ENCODE measurements at places on chromosomes 16 and 17.

DNA sequence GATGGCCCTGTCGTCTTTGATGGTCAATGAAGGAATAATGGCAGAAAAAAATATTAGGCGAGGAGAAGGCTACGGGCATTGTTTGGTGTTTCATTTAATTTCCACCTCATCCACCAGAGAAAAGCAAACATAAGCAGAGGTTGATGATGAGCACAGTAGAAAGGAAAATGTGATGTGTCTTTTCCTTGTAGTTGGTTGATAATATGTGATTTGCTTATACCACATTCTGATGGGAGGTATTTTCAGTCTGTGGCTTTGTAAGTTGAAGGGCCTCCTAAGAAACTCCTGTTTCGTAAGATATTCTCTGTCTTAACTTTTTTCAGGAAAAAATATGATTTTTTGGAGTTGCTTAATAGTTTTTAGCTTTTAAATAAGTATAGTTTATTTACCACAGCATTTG lies 215.7 kb downstream of the PRKCA start:
- no peak for DNase-seq

DNA sequence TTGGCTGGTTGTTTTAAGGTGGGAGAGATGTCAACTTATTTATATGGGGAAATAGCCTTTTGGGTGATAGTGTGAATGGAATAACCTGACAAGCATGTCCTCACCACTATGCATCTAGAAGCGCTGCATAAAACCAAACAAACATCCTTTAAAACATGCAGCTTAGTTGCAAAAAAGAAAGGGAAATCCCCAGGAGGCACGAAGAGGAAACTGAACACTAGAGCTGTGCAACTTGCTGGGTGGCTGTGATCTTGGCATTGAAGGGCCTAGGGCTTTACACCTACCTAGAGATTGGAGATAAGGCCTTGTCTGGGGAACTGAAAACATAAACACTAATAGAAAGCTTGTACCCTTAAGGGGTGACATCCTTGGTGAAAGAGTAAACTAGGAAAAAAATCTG lies 7.3 kb downstream of the C16orf54 start:
- no peak for DNase-seq

- no peak for DNase-seq
These were observed 177.1 kb downstream of the RAB11FIP4 start for GRCh38 chr17:31568539-31568938.

GRCh38 chr16:26070302-26071100 lies 378.7 kb downstream of the HS3ST4 start:
- no peak for DNase-seq

Data from AG09309 (cell line).